H1 (cell line): ENCODE measurements at places on chromosomes 2 and 18.

- DNase-seq, result no peak
Observed at GRCh38 chr2:198324071-198324470, 519.7 kb downstream of the PLCL1 start.

- DNase-seq, result no peak
Observed at GRCh38 chr18:41655074-41655473, 300.0 kb upstream of the PIK3C3 start.

DNA sequence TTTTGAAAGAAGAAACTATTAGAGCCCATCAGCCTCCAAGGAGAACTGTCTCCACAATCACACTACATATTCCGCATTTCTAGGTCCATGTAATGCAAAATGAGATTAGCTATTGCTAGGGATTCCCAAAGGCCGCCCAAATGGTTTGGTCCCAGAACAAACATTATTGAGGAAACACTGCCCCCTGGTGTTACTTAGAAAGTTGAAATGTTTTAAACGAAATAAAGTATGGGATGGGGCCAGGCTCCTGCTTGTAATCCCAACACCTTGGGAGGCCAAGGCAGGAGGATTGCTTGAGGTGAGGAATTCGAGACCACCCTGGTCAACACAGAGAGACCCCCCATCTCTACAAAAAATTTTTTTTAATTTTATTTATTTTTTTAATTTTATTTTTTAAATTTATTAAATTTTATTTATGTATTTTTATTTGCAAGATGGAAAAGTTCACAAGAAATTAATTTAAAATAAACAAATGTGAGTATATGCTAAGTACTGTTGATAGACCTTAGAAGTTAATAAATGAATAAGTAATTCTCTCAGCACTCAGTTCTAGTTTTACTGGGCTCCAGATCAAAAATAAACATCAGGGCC lies 5.5 kb downstream of the NHEJ1 start:
- no peak for DNase-seq

GRCh38 chr2:240713071-240713927 lies 21.6 kb downstream of the AQP12A start:
- DNase-seq, result no peak

DNA sequence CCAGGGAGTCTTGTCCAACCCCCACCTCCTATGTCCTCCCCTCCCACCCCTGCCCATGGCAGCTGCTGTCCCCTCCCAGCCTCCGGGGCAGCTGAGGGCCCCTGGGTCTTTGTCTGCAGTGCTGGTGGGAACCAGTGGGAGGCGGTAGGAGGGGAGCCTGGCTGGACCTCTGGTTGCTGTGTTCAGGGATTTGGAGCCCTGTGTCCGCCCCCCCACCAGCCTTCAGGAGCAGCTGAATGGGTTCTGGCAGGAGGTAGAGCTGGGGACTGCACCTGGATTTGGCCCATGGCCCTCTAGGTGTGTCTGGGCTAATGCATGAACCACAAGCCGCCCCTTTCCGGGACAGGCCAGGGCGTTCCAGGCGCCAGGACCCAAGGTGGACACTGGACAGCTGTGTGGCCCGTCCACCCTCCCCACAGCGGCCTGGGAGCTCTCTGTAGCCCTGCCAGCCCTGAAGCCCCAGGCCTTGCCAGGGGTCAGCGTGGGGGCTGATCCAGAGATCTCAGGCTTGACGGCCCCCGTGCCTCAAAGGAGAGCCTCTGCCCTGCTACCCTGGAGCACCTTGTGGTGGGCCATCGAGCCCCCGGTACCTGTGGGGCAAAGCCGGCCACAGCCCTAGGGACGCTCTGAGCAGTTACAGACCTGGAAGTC lies 25.4 kb downstream of the GPC1 start:
- no peak for DNase-seq

DNA sequence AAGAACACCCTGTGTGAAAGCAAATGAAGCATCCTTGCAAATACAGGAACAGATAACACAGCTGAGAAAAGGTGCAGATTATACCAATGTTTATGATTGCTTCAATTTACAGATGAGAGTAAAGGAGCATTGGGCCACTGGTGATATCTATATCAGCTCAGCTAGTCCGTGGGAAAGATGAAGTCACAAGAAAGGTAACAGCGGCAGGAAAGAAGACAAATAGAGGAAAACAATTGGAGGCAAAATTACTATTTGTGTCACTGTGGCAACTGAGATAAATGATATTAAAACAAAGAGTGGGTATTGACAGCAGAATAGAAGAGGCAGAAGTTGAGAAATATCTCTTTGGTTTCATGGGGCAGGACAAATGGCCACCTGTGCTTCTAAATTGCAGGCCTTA lies 121.2 kb upstream of the CAVIN2 start:
- no peak for DNase-seq

DNA sequence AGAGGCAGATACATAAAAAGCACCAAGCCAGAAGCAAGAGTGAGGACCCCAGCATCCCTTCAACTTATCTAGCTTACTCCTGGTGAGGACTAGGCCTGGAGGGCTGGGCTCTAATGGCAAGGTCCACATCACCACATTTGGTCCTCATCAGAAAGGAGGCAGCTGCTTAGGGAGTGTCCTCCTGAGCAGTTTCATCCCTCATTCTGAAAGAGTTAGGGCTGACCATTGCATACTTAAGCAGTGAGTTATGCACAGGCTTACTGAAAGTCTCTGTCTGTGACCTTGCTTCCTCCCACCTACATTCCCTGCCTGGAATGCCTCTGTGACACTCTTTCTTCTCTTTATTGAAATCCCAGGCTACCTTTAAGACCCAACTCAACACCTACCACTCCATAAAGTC lies 301.8 kb upstream of the ACVR2A start:
- no peak for DNase-seq

- DNase-seq, result no peak
Observed at GRCh38 chr18:42156281-42156680, 201.2 kb downstream of the PIK3C3 start.

- no peak for DNase-seq
Observed at GRCh38 chr2:160940699-160941098, 219.5 kb upstream of the TANK start.

DNA sequence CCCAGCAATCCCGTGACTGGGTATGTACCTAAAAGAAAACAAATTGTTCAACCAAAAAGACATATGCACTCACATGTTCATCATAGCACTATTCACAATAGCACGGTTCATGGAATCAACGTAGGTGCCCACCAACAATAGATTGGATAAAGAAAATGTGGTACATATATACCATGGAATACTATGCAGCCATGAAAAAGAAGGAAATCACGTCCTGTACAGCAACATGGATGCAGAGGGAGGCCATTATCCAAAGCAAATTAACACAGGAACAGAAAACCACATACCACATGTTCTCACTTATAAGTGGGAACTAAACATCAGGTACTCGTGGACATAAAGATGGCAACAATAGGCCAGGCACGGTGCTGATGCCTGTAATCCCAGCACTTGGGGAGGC lies 207.9 kb upstream of the TNP1 start:
- no peak for DNase-seq

DNA sequence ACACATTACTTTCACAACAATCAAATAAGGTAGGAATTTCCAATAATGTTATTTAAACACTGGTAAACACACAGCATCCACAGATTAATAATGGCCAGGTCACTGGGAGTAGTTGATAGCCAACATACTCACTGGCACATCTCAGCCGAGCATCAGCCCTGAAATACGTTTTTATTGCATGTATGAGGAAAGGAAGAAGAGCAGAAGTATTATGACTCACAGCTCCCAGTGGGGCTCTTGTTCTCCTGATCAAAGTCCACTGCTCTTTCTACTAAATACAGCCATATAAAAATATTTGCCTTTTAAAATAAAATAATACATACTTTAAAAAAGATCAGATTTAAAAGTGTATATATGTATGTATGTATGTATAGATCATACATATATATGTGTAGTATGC lies 999.6 kb downstream of the SUCLG1 start:
- no peak for DNase-seq

- no peak for DNase-seq
Observed at GRCh38 chr18:59686260-59686659, 11.0 kb downstream of the CCBE1 start.

- DNase-seq, result no peak
Observed at GRCh38 chr2:28347596-28347995, 45.1 kb upstream of the FOSL2 start.

GRCh38 chr2:230870544-230871360 lies 6.0 kb downstream of the ITM2C start:
- DNase-seq, result peak; percentile 46

- DNase-seq, result peak; percentile 35
Observed at GRCh38 chr2:112694182-112694581, 26.6 kb upstream of the NT5DC4 start.

- DNase-seq, result no peak
Observed at GRCh38 chr18:46222710-46223360, 118.7 kb downstream of the HAUS1 start.
